Activated naive CD8-positive, alpha-beta T cell treated with anti-CD3 and anti-CD28 coated beads, Interleukin-2, amount 50 U/mL, for 16 hours (primary cell): ENCODE measurements at places on chromosomes 7 and 10.

DNA sequence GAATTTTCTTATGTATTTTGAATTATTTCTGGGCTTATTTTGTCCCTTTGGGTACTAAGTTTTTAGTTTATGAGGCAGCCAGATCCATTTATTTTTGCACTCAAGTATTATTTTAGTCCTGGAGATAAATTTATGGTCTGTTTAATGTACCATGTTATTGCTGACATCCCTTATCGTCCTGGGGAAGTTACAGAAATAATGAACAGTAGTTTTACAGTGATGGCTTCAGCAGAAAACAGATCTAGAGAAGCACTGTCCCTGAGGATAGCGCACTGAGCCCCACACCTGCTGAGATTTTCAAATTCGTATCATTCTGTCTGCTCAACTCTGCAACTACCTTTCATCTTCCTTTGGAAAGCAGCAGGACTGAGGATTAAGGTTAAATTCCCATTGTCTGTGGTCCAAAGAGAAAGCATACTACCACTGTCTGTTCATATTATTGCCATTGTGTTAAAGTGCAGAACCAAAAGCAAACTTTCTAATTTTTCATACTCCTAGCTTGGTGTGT is 168.3 kb downstream of the SNX13 start:
- no peak for DNase-seq

DNA sequence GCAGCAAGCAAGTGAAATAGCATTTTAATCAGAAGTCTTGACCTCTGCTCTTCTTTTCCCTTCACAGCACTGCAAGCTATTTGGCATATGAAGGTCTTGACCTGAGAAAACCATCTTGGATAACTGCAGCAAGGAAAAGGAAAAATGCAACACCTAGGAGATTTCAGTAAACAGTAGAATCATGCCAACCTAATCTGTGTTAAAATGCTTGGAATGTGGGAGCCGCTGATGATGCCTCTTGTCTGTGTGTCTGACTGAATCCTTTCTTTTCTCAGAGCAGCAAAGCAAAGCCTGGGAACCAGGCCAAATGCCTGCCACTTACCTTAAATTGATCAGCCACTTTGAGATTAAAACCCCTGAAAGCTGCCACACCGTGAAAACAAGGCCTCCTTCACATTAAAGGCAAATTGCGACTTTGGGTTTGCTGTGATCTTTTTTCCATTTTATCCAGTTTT is 80.4 kb upstream of the CDK6 start:
- DNase-seq: no peak

GRCh38 chr10:17278607-17279240 is 50.7 kb downstream of the VIM start:
- no peak for DNase-seq

- DNase-seq: no peak
Measured at GRCh38 chr10:95819620-95820329, 63.8 kb downstream of the ENTPD1 start.

DNA sequence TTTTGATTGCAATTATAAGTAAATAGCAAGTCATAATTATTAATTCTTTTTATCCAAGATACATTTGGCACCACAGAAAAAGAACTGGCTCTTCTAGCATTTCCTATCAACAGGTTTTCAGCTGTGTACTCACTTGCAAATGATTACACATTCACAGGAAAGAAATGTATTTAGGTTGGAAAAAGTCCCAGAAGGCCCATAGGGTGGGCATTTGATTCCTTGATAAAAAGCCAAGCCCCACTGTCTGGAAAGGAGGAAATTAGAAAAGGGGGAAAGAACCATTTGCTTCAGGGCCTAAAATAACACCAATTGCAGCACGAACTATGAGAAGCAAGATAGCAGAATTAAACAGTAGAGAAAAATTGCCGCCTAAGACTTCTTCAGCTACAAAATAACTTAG is 80.8 kb upstream of the COL1A2 start:
- DNase-seq: no peak

GRCh38 chr10:24589265-24589664 is 134.4 kb downstream of the ARHGAP21 start:
- no peak for DNase-seq

- DNase-seq: no peak
Measured at GRCh38 chr10:125662584-125662983, 20.4 kb downstream of the TEX36 start.

GRCh38 chr10:13414855-13415254 is 66.8 kb upstream of the SEPHS1 start:
- no peak for DNase-seq

DNA sequence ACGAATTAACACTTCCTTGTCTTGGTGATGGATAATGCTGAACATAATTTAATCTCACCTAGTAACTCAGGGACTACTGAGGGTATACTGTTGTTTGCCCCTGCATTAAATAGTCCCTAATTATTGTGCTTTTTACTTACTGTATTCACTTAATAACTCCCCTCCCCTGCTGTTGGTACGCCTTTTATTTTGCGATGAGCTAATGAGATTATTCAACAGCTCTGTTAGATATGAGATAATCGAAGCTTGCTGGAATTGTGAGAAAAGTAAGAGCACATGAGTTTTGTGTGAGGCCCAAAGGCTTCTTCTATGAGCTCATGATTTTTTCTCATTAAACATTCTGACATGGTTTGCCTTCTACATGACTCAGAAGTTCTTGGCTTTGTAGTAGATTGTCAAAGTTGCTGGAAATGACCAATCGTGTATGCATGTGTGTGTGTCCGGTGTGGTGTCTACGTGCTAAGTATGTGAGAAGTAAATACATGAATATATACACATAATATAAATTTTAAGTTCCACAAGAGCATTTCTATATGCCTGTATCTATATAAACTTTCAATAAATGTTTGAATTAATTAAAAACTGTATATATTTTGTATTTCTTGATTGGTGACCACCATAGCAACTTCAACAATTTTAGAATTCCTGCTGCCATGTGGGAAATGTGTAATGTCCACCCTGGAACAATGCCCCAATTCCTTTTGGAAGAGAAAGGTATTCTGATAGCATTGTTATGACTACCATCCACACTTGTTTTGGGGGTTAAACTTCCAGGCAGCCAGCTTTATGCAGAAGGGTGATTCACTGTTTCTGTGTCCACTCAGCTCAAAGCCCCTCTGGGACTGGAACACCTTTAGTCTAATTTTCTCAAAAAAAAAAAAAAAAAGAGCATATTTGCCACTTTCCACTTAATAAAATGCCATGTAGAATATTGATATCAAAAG is 106.2 kb downstream of the SAMD9 start:
- no peak for DNase-seq

GRCh38 chr7:135213831-135214230 is 2.5 kb upstream of the WDR91 start:
- DNase-seq: no peak

DNA sequence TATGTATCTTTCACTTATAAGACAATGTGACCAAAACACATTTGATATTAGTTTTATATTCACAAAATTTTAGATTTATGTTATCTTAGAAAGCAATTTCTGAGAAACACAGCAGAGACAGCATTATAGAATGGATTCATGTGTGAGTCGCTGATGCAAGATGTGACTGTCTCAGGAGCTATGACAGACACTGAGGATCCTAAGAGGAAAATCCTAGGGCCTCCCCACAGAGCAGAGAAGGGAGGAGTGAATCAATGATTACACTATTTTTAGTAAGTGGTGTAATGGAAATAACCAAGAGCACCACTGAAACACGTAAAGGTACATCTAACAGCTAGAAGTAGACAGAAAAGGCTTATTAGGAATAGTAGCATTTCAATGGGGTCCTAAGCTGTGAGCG is 204.0 kb upstream of the PTN start:
- no peak for DNase-seq

GRCh38 chr7:64872351-64873154 is 30.5 kb upstream of the ZNF273 start:
- DNase-seq: no peak

DNA sequence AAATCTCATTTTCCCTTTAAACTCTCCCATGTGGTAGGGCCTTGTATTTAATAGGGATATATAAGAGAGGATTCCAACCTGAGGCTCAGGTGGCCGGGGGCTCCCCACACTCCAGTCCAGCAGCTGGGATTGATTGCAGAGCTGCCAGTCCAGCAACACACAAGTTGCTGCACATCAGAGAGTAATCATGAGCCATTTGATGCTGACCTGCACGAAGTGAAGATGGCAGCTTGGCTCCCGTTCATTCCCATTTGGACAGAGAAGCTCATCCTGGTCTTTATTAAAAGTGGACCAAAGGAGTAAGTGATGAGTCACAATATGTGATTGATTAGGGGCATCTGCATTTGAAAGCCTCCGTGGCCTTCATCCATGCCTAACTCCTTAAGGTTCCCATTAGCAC is 202.4 kb downstream of the PLXNA4 start:
- no peak for DNase-seq

DNA sequence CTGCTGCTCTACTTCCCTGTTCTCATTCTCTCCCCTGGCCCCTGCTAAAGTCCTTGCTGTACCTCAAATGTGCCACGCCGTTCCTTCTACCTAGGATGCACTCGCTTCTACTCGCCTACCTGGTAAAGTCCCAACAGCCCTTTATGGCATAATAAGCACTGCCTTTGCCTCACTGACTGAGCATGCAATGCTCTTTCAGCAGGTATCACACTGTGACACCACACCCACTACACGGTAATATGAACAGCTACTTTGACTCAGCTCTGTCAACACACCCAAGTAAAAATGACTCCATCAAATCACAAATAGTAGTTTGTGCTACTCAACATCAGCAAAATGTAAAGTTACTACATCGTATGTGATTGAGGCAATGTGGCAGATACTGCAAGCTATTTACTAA is 37.6 kb downstream of the FAM204A start:
- DNase-seq: no peak

- DNase-seq: no peak
Measured at GRCh38 chr10:484925-485661, 204.4 kb downstream of the DIP2C start.

GRCh38 chr7:36284456-36285090 is 105.1 kb upstream of the ANLN start:
- no peak for DNase-seq

DNA sequence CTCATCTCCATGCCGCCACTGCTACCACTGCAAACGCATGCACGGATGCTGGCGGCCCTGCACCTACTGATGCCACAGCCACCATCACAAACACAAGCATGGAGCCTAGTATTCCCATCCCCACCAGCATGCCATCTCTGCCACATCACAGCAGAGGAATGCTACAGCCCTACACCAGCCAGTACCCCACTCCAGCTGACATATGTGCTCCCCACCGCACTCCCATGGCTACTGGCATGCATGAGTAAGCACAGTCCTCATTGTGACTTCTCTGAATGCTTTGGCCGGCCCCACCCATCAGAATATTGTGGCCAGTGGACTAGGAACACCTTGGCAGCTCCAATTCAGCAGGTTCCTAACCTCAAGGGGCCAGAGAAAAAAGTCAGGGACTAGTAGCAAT is 705.5 kb downstream of the POM121L12 start:
- no peak for DNase-seq

GRCh38 chr10:22617516-22617915 is 96.9 kb downstream of the PIP4K2A start:
- no peak for DNase-seq

GRCh38 chr7:124698964-124699363 is 66.6 kb downstream of the GPR37 start:
- no peak for DNase-seq

DNA sequence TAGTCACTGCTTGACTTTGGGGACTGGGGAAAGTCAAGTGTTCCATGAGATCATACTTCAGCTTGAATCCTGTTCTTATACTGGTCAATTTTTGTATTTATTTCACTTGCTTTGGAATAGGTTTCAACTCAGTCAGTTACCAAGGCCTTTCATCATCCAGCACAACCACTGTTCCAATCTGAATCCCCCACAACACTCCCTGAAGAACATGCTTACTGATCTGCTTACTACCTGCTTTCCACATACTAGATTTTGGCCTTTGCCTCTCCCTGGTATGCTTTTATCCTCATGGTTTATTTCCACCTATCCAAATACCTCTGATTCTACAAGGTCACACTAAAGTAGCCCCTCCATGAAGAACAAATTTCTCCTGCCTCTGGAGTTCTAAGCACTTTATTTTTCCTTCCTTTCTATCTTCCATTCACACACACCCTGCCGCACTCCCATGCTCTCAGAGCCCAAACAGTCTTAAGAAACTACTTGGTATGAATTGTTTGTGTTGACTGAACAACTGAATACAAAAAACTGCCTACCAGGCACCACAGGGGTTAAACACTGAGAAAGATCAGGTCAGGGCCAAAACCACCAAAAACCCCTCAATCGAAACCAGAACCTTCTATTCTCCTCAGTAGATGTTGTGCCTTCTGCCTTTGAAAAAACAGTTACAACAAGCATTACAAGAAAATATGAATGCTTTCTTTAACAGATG is 178.1 kb downstream of the AVL9 start:
- no peak for DNase-seq

DNA sequence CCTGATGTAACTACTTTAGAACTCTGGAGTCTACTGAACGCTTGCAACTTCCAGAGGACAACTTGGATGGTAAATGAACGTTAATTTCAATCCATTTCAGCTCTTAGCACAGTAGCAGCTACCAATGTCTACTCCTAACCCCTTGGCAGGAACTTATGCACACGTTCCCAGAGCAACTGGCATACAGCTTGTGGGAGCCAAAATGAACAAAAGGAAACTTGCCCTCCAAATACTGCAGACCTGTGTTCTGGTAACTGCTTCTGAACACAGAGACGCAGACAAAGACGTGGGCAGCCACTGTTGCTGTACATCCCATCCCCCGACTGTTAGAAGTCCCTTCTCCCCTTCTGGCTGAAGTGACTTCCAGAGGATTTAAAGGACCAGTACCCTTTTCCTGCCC is 61.3 kb downstream of the XPNPEP1 start:
- DNase-seq: no peak

GRCh38 chr7:66261941-66262340 is 56.8 kb downstream of the TPST1 start:
- no peak for DNase-seq

- no peak for DNase-seq
Measured at GRCh38 chr10:133358162-133358924, 524 bp upstream of the FUOM start.

GRCh38 chr10:111835574-111835973 is 348.0 kb downstream of the GPAM start:
- DNase-seq: no peak

- no peak for DNase-seq
Measured at GRCh38 chr10:86020134-86020533, 346.5 kb downstream of the GRID1 start.

DNA sequence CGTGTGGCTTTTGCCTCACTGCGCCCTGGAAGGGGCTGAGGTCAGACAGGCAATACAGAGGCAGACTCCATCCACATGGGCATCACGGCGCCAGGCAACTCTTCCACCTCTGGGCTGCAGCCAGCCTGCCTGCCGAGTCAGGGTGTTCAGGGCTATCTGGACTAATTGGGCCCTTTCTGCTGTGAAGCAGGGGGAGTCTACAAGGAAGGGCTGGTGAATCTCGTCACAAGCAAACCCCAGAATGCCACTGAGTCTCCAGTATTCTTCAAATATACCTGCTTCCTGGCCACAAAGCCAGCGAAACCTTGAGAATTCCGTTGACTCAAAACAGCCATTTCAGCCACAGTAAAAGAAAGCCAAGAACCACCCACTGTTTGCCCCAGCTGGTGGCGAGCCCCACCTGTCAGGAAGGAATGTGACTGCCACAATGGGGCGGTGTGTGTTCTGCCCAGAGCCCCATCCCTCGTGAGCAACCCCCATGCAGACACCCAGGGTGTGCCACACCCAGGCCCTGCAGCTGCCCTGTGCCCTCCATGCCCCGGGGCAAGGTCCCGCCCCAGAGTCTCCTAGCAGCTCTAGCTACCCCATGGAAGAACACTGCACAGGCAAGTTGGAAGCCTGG is 117.3 kb downstream of the FAM53B start:
- no peak for DNase-seq
